ENCODE measurements at places on chromosomes 11 and 22. TPM values are rescaled to one million over a fixed set of nuclear protein-coding genes. Genes with fewer than 3 reads are reported as not detected.

MB gene
- not detected for total RNA-seq

SSRP1 gene
- total RNA-seq, result 148 TPM

TNNT3 gene
- total RNA-seq, result 0.98 TPM

C11orf16 gene
- total RNA-seq, result not detected

PAK1 gene
- total RNA-seq, result 38.6 TPM

NECTIN1 gene
- total RNA-seq, result 112 TPM

FAM227A gene
- 0.98 TPM for total RNA-seq

TBX1 gene
- 34.4 TPM for total RNA-seq

TIGD3 gene
- total RNA-seq, result not detected

RFPL1 gene
- total RNA-seq, result not detected

SMC1B gene
- not detected for total RNA-seq

C11orf52 gene
- total RNA-seq, result 5.9 TPM

MS4A6A gene
- not detected for total RNA-seq

SHANK3 gene
- total RNA-seq, result 1.8 TPM

TYR gene
- total RNA-seq, result not detected

FGF3 gene
- total RNA-seq, result not detected

RIMBP3C gene
- not detected for total RNA-seq

NOL12 gene
- 25.3 TPM for total RNA-seq

TUB gene
- total RNA-seq, result 1.3 TPM

Measured in airway epithelial cell (primary cell).